Bronchial epithelial cell (primary cell): ENCODE measurements at places on chromosomes 5 and 9. TPM values are rescaled to one million over a fixed set of nuclear protein-coding genes. Genes with fewer than 3 reads are reported as not detected.
A peak's percentile ranks its signal among the peaks of the same experiment; 100 is the strongest.

SPINK6 gene
- not detected in 2 replicates for total RNA-seq

DMRT2 gene
- 0.38 and 0.53 TPM in 2 replicates for total RNA-seq

NEUROG1 gene
- not detected in 2 replicates for total RNA-seq

ZFYVE16 gene
- 16.8 and 22.9 TPM in 2 replicates for total RNA-seq

PCDHB13 gene
- total RNA-seq: 0.26 TPM in 1 of 2 replicates, not detected in the other

PCDH12 gene
- total RNA-seq: under 0.01 and 0.26 TPM in 2 replicates

DOK3 gene
- 0.53 and 1.4 TPM in 2 replicates for total RNA-seq

SPATA6L gene
- 2.6 and 6.5 TPM in 2 replicates for total RNA-seq

DNM1 gene
- total RNA-seq: 0.53 and 0.77 TPM in 2 replicates

ADAMTS2 gene
- total RNA-seq: under 0.01 and 0.26 TPM in 2 replicates

FAM200C gene
- total RNA-seq: 1.1 and 3.2 TPM in 2 replicates

GABRP gene
- total RNA-seq: 1.2 TPM in 1 of 2 replicates, not detected in the other

TMC1 gene
- 1.0 TPM in 1 of 2 replicates, not detected in the other for total RNA-seq

DNA sequence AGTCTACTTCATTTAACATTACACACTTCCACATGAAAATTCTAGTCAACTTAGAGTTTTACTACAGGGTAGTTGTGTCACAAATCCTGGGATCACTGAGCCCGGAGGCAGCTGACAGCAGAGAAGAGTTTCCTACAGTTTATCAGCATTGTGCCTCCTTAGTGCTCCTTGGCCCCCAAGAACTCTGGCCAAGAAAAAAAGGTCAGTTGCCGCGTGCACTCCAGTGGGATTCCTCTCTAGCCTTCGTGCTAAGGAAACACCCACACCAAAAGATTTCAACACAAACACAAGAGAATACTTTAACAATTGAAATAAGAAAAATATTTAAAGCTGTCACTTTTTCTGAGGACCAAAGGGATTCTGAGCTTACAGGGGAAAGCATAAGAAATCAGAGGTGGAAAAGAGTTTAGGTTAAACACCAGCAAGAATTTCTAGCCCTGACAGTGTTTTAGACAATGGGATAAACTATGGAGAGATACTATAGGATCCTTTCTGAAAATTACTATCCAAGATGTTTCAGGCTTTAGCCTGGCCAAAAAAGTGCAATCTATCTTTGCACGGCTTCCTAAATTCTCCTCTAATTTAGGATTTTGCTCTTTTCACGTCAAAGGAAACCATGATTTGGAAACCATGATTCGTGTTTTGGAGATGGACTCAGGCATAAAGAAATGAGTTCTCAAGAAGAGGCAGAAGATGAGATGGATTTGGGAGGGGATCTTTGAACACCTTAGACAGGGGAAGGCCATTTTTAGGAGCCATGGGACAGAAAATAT, 606.8 kb downstream of the RAB3C start:
- DNase-seq: no peak

GRCh38 chr5:57751710-57752109, 269.1 kb upstream of the ACTBL2 start:
- no peak for DNase-seq

DNA sequence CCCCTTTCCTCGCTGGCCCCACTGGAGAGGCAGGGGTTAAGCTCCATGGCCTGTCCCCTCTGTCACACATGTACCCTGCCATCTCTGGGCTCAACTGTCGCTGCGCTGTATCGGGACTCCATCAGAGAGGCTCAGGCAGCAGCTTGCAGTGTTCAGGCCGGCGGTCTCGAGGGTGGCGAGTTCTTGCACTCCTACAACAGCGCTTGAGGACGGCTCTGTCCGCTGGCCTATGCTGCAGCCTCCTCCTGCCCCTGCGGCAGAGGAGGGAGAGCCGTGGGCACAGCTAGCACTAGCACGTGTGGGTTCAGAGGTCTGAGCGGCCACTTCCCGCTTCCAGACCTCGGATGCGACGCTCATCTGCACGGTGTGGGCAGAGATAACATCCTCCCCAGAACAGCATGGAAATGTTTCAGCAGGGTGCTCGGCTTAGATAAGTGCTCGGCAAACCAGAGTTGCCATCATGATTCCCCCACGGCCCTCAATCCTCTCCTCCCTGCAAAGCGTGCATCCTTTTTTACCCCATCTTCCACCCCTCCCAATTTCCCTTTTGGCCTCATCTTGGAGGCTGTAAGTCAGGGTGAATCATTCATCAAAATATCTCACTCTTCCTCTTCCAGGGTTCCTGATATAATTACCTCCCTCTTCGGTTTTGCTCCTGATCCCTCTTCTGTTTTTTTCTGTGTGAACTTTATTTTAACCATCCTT, 41.9 kb upstream of the FUBP3 start:
- DNase-seq: peak; percentile 29

GRCh38 chr9:77843076-77843870, 188.3 kb downstream of the GNAQ start:
- no peak for DNase-seq

GRCh38 chr9:70554881-70555280, 140.4 kb upstream of the KLF9 start:
- DNase-seq: no peak

DNA sequence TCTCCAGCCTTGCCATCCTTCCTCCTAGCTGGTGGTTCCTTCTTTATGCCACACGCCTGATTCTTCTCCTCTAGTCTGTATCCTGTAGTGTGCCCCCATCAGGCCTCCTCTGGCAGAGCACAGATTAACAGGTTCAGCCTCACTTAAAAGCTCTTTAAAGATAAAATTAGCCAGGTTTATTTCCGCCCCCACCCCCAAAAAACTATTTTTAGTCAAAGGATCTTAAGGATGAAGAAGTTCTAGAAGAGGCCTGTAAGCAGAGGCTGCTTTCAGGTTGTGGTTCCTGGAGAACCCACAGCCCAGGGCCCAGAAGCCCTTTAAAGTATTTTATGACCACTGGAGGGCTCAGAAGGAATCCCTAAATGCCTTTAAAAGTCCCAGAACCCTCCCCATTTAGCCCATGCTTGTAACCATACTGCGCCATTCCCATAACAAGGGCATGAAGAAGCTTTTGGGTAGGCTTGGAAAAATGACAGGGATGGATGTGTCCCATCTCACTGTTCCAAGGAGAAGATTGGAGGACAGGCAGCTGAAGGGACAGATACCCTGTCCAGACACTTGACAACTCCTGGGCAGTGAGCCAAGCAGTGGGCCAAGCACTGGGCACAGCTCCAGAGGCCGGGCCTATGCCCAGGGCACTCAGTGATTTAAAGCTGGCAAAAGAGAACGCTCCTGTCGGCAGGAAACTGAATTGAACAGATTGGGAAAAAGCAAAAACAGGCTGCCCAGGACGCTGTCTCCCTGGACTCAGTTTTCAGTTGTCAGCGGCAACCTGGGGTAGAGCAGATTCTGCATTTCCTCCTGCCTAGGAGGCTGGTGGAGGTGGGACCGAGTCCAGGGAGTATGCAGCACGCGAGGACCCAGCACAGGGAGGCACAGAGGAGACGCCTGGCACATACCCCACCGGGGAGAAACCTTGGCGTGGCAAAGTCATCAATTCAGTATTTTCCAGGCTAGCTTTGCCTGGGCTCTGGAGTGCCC, 106.3 kb upstream of the SSBP2 start:
- peak; percentile 37 for DNase-seq

GRCh38 chr5:55036477-55036876, 12.4 kb downstream of the GZMK start:
- DNase-seq: no peak

GRCh38 chr9:135990468-135991429, 29.6 kb upstream of the UBAC1 start:
- peak; percentile 3 for DNase-seq

DNA sequence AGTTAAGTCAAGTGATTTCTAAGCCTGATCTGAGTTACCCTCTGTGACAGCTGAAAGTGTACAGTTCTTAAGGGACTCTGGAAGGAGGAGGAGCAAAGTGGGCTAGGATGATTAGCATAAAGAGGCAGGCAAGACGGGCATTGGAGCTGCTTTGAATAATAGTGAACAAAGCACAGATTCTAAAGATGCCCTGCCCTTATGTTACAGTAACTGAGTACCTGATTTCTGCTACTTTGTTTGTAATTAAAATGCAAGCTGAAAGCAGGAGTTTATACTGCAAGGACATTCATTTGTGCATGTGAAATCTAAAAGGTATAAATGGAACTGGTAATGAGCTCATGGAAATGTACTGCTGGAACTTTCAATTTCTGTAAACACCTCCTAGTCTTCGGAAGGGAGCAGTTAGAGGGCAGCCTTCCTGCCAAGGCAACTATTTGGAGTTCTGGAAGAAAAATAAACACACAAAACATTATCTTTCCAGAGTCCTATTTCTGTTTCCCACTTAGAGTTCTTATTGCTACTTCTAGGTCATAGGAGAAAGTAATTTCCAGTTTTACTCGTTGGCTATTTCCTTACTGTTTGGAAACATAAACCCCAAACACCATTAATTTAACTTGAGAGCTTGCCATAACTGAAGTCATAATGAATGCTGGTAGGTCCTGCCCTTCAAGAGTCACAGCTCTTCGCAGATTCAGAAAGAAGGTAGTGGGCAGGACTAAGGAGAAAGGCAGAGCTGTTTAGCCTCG, at the start of gene RANBP3L:
Gene RANBP3L, minus strand, starts transcription at position 45 of the 746 bp plus-strand sequence. CDS start 486 bp downstream, outside the sequence.
- DNase-seq: peak; percentile 38

DNA sequence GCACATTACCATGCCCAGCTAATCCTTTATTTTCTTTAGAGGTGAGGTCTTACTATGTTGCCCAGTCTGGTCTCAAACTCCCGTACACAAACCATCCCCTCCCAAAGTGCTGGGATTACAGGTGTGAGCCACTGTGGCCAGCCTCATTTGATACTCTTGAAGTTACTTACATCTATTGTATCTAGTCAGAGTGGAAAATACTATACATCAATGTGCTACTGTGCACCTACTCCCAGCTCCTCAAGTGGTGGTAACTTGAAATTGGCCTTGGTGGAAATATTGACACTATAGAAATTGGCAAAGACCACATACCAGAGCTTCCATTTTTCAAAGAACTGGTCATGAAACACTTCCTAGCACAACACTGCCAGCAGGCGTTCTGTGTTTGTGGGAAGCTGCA, 10.3 kb downstream of the GGTA1 start:
- no peak for DNase-seq

DNA sequence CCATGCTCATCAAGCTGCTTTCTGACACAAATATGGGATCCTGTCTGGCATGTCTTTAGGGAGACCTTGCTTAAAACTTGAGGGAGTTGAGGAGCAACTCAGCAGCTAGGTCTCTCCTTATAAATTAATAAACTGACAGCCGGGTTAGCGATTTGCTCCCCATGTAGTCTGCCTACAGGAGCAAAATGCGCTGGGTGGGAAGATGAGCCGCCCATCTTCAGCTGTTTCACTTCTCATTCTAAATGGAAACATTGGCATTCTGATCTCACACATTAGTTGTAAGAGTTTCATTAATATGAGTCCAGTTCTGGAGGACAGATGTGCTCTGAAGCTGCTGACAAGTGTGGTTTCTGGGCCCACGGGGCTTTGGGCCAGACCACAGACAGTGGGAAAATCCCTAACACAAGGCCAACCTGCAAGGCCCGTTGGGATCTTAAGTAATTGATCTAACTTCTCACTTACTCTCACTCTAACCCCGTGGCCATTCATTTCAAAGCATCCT, 197.0 kb downstream of the MCTP1 start:
- no peak for DNase-seq

DNA sequence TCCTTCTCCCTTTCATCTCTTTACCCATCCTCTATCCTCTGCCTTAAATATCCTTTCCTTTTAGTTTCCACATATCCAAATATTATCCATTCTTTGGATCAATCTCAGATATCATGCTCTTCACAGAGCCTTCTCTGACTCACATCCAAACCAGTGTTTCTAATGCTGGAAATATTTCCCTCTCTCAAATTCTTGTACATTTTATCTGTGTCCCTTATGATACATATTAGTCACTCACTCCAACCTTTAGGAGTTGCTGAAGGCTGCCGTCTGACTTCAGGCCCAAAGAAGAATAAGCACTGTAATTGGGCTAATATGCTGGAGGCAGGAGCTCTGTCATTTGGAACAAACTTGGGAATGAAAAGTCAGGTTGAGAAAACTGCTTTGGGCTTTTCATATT, 156.4 kb upstream of the RUSC2 start:
- peak; percentile 69 for DNase-seq

GRCh38 chr9:136312436-136312835, 8.5 kb upstream of the CCDC187 start:
- peak; percentile 25 for DNase-seq

DNA sequence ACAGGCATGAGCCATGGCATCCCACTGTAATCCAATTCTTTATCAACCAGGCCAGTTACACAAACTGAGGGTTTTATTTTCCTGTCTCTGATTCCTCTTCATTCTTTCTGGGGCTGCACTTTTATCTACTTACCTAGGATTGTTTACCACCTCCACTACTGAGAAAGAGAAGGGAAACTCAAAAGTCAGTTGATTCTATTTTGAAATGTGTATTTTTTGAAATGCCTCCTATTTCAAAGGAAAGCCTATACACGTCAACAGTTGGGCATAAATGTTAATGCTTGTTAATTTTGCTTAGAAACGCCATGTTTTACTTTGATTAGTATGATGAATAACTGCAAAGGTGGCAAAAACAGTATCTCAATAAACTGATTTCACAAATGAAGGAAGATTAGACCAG, 92.5 kb downstream of the MLLT3 start:
- DNase-seq: no peak

GRCh38 chr9:35105126-35105525, 2.2 kb upstream of the STOML2 start:
- DNase-seq: no peak

- DNase-seq: peak; percentile 74
These were observed 7.9 kb upstream of the ENTREP1 start for GRCh38 chr9:69317081-69317480.

DNA sequence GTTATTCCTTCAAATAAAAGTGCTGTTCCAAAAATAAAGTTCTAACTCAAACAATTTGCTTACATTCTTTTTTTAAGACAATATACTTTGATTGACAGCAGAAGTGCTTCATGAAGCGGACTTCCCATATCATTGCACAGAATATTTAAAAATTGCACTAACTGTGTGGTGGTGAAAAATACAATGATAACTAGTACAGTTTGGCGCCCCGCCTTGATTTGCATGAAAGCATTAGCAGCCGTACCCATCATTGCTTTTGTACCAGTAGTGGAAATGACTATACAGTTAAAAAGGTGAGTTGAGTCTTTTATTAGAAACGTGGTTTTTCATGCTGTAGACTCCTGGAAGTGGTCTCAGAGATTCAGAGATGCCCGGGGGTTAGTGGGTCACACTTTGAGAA, 69.5 kb upstream of the MAP3K1 start:
- DNase-seq: no peak

DNA sequence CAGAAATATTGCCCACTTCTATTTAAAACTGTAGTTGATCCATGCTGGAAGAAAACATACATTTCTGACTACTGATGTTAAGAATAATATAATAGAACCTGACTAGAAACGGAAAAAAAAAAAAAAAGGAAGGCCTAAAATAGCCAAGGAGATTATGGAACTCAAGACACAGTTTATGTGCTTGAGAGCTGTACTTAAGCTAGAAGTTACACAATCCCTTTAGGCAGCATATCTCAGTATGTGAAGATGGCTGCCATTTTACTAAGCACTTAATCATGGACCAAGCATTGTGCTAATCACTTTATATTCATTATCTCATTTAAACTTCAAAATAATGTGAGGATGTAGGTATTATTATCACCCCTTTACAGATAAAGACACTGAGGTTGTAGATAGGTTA, 73.0 kb upstream of the NR4A3 start:
- DNase-seq: peak; percentile 33

- no peak for DNase-seq
These were observed 144.1 kb upstream of the IER5L start for GRCh38 chr9:129322022-129322621.
